ENCODE measurements at places on chromosomes 12 and 14.

DNA sequence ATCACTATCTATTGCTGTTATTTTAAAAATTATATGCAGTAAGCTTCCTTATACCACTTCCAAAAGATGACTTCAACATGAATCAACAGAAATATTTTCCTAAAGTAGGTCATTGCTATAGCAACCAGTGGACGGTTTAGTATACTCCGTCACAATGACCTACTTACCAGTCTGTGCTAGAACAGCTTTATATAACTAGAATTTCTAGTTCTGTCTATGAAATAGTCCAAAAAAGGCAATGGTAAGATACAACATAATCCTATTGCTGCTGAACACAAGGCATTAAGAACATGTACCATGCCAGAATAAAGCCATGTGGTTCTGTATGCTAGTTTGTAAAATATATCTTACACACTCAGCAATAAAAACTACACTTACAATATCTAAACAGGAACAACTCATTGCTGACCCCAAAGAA is 40.7 kb upstream of the MTERF2 start:
- no peak for DNase-seq

- DNase-seq: peak; percentile 38
These were observed 304.8 kb upstream of the OR4E1 start for GRCh38 chr14:21978184-21978998.

GRCh38 chr12:128592220-128592744 is 231.5 kb downstream of the SLC15A4 start:
- no peak for DNase-seq

GRCh38 chr14:25150401-25150800 is 100.5 kb upstream of the STXBP6 start:
- no peak for DNase-seq

DNA sequence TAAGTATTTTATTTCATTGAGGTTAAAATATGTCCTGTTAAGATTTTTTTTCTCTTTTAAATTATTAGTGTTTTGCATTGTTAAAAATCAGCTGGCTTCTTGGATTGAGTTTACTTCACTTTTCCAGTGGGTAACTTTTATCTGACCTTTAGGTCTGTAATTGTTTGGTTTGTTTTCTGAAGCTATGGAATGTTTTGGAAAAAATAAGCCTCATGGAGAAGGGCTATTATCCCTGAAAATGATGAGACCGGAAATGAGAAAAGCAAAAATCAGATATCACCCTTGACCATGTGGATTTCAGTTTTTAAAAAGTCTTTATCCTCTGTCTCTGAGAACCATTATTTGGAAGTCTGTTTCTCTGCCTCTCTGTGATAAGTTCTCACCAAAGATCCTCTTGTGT is 180.9 kb downstream of the RAD51B start:
- no peak for DNase-seq

- no peak for DNase-seq
These were observed 21.0 kb upstream of the GPRC5D start for GRCh38 chr12:12973019-12973418.

DNA sequence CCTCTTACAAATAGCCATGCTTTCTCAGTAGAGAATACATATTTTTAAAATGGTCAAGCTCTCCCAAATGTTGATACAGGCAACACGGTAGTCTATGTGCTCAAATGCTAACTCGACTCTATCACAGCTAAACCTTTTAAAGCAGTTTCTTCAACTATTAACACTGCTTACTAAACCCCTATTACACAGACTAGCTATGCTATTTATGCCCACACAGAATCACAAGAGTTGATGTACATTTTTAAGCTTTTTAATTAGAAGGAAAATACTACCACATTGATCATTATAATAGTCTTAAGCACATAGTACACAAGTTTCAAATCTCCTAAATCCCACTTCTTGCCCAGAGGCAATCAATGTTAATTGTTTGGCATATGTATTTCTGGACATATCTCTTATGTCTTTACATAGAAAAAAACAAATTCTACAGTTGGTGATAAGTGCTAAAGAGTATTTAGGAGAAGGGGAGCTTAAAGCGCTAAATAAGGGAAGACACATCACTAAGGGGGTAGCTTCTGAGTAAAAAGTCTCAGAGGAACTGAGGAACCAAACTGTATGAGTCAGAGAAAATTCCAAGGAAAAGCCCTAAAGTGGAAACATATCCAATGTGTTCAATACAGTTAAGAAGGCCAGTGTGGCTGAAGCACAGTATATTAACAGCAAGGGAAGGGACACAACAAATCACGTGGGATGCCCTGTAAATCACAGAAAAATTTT is 13.7 kb downstream of the HNRNPC start:
- DNase-seq: no peak

GRCh38 chr12:79535751-79536150 is 155.0 kb downstream of the PAWR start:
- DNase-seq: no peak

DNA sequence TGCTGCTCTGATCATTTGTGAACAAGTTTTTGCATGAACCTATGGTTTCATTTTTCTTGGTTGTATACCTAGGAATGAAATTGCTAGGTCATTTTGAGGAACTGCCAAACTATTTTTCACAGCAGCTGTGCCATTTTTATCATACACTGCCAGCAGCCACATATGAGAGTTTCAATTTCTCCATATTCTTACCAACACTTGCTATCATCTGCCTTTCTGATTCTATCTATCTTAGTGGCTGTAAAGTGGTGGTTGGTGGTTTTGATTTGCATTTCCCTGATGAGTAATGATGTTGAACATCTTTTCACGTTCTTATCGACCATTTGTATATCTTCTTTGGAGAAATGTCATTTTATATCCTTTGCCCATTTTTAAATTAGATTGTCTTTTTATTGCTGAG is 146.1 kb downstream of the C12orf75 start:
- DNase-seq: no peak

GRCh38 chr12:71562676-71563595 is 100.7 kb downstream of the ZFC3H1 start:
- no peak for DNase-seq

GRCh38 chr12:87280893-87281292 is 748.3 kb downstream of the C12orf50 start:
- DNase-seq: no peak

- DNase-seq: no peak
These were observed 101.6 kb upstream of the PLXNC1 start for GRCh38 chr12:94046626-94047410.

DNA sequence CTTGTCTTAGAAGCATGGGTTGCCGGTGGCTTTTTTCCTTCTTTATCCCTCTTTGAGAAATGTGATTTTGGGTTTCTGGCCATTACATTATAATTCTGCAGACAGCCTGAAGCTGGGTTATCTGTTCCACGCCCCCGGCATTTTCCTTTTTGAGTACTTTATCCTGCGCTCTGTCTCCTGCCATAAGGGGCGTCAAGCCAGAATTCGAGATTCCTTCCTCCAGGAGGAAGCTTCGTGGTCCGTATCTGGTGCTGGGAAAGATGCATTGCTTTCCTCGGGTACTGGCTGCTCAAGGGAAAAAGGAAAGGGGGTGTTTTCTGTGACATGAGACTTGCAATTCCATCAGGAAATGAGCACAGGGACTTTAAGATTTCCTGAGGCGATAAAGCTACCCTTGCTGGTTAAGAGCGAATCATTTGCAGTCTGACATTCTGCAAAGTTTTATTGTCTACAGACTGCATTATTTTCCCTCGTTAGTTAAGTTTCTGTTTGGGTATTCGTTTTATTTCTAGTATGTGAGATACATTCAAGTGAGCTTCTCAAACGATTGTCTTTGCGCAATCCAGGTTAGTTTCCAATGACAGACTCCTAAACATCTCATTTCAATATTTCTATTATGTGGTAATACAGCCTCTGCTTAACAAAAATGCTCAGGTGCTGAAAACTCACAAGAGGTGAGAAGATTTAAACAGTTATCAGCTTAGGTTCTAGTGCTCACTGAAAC is 694 bp downstream of the AKAP5 start:
- DNase-seq: no peak

DNA sequence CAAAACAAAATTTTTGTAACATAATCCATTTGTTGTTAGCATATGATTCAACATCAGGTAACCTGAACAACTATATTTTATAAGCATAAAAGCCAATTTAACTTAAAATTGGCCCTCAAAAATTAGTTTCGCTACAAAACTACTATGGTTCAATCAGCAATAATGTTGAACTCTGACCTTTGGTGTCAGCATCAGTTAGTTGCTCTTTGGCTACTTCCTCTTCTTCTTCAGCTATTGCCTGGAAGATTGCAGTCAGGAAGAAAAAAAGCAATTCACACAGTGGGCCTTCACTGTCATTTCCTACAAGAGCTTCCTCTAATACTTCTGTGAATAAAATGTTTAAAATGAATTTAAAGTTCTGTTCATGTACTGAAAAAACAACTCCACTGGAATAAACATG is 78.2 kb upstream of the CFL2 start:
- DNase-seq: no peak

DNA sequence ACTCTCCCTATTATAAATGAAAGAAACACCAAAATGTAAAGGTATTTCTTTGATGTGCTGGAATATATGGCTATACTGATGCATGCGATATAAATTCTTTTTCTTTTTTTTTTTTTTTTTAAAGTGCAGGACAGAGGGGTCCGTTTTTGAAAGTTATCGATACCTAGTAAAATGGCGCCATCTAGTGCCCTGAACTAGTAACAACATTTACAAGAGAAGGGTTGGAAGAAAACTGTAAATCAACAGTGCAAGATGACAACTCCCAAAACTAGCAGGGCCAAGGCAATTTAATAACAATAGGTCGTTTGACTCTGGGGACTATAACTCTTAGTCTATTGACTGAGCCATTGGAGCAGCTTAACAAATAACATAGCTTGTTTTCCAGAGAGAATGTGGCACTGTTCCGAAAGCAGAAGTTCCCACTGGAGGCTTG is 137.7 kb downstream of the SPTSSA start:
- no peak for DNase-seq

DNA sequence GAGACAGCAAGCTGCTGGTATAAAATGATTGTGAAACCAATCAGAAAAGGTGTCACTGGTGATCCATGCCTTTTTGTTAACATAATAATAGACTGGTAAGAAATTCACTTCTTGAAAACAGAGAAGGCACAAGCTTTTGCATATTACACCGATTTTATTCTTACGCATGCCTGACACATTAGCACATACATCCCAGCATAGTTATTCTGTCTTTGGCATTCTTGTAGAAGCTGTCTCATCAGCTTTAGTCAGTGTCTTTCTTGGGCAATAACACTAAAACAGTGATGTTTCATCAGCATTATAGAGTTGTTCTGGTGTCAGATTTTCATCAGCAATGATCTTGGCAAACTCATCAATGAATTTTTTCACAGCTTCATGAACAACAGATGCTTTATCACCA is 283.4 kb upstream of the TMTC1 start:
- no peak for DNase-seq

GRCh38 chr12:94561943-94562411 is 88.4 kb downstream of the TMCC3 start:
- no peak for DNase-seq

DNA sequence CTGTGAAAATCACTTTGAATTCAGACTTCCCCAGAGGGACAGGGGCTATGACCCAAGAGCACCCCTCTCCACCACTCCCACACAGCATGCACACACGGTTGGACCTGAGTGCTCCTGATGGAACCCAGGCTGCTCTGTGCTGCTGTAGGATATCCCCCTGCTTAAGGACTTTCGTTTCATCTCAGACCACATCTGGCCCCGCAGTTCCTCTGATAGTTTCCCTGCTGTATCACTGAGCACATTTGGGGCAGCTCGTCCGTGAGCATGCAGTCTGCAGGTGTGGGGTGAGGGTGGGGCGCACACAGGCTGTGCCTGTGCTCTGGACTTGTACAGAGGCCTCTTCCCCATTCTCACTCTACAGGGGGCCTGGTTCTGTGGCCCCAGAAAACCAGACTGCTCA is 345.2 kb upstream of the FKBP4 start:
- no peak for DNase-seq

GRCh38 chr14:44785096-44785495 is 176.7 kb downstream of the KLHL28 start:
- DNase-seq: no peak

GRCh38 chr14:52678591-52678990 is 16.8 kb downstream of the ERO1A start:
- DNase-seq: no peak

DNA sequence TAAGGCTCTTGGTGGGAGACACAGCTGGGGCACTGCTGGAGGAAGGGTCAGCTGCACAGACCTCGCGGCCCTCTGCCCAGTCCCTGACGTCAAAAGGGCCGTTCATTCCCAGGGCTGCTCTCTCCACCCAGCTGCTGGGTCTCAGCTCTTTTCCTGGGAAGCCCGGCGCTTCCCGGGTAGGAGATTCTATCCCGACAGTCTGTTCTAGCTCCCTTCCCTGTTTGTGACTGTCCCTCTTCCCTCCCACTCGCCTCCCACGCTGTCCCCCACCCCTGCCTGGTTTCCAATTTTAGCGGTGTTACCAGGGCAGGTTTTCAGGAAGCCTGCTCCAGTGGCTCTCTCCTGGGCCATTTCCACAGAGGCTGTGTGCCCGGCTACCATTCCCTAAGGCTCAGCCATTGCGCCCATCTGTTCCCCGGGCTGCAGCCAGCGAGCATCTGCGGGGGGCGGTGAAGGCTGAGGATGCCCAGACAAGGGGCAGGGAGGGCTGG is 186.6 kb downstream of the CACNA1C start:
- no peak for DNase-seq

GRCh38 chr14:30108975-30109700 is 181.5 kb upstream of the PRKD1 start:
- no peak for DNase-seq

DNA sequence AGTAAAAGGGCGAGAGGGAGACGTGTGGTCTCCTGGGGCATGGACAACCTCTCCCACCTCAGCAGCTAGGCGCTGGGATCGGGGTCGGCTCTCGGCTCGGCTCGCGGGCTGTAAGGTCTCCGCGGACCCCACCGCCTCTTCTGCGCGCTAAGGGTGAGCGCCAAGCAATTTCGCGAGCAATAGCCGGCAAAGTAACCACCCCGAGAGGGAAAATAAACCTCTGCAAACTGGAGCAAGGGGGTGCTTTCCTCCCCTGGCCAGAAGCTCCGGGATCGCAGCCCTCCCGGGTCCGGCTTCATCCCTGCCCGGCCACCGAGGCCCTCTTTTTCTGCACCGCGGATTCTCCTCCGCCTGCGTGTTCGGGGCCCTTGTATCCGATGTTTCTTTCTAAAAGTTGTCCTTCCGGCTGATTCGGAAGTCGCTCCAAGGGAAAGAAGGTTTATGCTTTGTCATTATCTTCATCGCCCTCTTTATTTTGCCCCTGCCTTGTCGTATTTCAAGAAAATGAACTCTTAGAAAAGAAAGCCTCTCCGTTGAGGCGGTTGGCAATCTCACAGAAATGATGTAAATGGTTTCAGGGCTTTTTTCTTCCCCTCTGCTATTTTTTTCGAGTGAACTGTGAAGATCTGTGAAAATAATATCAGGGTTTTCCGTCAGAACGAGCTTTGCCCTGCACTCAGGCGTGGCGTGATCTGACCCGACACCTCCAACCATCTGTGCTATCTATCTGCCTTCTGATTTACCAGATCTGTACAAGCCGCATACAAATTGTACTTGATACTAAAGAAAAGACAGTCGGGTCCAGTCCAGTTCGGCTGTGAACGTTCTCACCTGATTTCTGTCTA is 1.7 kb upstream of the SIX6 start:
- no peak for DNase-seq

GRCh38 chr14:35133542-35134328 is 11.4 kb downstream of the PRORP start:
- no peak for DNase-seq

Data from activated CD4-positive, alpha-beta T cell treated with anti-CD3 and anti-CD28 coated beads, Interleukin-2, amount 50 U/mL, for 4 hours (primary cell).